ENCODE measurements at places on chromosomes 11 and 22.
A peak's percentile ranks its signal among the peaks of the same experiment; 100 is the strongest.

DNA sequence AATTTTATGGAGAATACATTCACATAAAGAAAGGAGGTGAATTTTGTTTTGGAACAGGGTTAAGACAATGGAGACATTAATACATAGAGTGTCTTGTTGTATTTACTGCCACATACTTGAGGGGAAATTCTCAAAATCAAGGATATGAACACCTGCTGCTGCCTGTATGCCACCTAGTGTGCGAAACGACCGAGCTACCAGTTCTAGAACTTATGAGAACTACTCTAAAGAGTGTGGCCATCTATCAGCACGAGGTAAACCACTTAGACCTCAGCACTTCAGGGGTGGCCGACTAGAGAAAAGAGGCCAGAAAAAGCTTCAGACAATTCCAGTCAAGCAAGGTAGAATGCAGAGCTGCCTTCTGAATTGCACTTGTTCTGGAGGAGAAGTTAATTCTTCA is 1.5 kb upstream of the AGBL2 start:
- DNase-seq, result no peak

DNA sequence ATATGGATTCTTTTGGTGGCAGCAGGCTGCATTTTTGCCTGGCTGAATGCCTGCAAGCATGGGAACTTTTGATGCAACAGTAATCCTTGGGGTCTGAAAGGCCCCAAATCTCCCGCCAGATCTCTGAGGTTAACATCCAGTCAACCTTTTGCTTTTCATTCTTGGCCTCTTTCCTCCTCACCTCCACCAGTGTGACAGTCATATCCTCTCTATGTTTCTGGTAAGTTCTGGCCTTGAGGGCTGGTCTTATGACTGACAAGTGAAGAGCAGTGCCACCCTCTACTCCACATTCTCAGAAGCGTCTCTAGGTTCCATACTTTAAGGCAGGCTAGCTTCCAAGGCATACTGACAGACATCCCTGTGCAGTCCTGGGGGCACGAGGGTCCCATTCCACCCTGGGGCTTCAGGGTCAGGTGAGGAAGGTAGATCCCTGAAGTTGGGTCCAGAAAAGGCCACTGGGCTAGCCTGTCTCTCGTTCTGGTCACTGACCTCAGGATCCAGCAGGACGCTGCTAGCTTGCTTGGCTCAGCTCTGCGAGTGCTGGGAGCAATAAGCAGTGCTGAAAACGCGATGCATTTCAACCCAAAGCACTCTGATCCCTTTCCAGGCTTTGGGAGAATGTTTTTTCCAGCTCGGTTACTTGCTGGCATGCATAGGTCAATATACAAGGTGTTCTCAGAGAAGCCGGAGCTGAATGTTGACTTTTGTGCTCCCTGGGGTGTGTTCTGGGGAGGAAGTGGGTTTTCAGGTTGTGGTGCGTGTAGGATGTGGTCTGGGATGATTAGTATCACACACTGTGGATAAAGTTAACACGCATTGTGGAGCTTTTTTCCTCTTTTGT is 75.2 kb downstream of the PTPRJ start:
- DNase-seq, result no peak

DNA sequence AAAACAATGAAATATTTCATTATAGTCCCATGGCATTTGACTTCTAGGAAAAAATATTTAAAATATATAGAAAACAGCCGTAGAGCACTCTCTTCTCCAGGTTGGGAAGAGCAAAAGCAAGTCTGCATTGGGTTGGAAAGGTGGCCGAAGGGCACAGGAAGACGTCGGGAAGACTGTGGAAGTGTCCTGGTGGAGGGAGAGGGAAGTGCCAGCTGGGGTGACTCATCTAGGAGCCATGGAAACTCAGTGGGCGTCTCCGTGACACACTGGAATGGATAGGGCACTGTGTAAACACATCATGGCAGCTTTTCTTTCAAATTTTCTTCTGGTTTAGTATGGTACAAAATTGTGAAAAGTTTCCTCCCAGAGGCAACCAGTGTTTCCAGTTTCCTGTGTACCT is 12.7 kb downstream of the GTPBP1 start:
- peak; percentile 36 for DNase-seq

DNA sequence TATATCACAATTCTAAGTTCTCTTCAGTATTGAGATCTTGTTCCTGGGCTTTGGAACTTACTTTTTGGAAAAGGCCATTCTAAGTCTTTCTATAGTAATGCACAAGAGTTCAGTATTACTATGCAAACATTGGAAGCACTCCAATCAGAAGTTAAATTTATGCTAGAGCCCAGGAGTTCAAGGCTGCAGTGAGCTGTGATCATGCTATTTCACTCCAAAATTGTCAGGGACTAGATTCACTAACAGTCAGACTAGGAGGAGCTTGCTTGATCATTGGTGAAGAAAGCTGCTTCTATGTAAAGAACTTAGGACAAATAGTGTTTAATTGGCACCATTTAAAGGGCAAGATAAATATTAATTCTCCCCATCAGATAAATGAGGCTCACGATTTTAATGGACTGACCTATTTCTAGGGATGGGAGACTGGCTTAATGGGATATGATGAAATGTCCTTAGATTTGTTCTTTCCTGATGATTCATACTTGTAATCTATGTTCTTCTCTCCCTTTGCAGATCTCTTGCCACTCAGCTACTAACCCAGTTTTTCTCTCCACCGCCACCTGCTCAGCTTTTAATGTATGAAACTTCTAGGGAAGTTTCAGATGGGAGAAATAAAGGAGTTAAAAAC is 32.6 kb upstream of the TMEM123 start:
- DNase-seq, result no peak

GRCh38 chr22:36831717-36832116 is 14.9 kb upstream of the PVALB start:
- no peak for DNase-seq

GRCh38 chr11:124934862-124935547 is 842 bp downstream of the HEPACAM start:
- DNase-seq, result no peak

- no peak for DNase-seq
Observed at GRCh38 chr11:105070306-105070705, 25.2 kb upstream of the CARD16 start.

DNA sequence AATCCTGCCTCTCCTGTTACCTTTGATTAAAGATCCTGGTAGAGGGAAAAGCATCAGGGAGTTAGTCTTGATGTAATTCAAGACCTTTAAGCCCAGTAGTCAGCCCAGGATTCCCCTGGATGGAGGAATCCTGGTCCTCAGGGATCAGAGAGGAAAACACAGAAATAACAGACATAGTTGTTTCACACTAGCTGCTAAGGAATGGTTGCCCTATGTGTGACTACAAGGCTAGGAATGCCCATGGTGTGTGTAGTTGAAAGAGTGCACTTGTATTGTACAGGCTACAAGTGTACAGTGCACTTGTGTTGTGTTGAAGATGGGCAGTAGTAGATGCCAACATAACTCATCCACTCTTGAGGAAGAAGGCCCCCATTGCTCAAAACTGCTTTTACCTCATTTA is 226.8 kb downstream of the AASDHPPT start:
- no peak for DNase-seq

GRCh38 chr11:95337972-95338429 is 107.0 kb upstream of the SESN3 start:
- DNase-seq, result no peak

DNA sequence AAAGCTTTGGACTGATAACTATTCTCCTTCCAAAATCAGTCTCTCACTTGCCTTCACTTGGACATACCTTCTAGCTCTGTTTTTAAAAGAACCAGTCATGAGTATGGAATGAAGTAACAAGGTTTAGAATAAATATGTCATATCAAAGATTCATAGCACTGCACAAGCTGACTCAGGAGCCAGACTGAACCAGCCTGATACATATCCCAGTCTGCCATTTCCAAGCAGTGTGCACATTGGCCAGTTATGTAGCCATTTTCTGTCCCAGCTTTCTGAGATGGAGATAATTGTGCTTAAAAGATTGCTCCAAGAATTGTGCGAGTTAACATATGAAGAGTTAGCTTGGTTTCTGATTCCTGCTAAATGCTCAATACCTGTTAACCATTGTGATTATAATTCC is 311.3 kb downstream of the C11orf87 start:
- DNase-seq, result no peak

DNA sequence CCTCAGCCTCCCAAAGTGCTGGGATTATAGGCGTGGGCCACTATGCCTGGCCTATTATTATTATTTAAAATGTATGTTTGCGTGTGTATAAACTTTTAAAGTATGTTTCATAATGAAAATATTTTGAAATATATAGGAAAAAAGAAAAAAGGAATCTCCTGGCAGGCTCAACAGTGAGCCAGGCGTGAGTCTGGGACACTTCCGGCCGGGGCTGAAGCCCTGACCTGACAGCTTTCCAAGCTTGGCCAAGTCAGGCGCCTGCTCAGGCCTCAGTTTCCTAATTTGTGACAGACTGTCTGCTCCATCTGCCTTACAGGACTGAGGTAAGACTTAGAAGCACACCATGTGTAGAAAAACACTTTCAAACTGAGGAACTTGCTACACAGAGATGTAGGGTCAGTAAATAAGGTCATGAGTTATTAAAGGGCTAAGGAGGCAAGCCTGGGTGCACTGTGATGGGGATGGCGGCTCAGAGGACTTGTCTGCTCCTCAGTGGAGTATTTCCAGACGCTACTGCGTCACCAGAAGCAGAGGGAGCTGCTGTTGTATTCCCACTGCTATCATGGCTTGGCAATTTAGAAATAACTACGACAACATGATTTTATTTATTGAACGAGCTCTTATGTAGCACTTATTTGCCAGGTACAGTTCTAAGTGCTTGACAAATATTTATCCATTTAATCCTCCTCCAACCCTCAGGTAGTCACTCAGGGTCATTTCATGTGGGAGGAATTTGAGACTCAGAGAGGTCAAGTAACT is 100.1 kb downstream of the PRR5L start:
- DNase-seq, result no peak

GRCh38 chr11:92846491-92847125 is 122.8 kb upstream of the MTNR1B start:
- DNase-seq, result no peak

GRCh38 chr11:2428322-2428795 is 16.0 kb downstream of the TRPM5 start:
- DNase-seq, result peak; percentile 64

DNA sequence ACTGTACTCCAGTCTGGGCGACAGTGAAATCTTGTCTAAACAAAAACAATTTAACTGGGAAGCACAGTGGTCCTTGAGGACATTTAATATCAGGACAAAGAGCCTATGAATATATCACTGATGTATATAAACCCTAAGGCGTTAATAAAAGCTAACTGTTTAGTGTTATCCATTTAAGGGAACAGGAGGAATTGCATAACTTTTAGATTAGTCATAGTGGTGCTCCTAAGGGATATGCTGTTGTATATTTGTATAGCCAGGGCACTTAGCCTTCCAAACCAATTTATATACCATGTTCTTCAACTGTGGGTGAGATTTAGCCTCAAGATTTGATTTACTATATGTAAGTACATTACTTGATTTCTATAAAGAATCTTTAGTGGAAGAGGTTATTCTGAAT is 3.0 kb upstream of the CHEK1 start:
- DNase-seq, result no peak

DNA sequence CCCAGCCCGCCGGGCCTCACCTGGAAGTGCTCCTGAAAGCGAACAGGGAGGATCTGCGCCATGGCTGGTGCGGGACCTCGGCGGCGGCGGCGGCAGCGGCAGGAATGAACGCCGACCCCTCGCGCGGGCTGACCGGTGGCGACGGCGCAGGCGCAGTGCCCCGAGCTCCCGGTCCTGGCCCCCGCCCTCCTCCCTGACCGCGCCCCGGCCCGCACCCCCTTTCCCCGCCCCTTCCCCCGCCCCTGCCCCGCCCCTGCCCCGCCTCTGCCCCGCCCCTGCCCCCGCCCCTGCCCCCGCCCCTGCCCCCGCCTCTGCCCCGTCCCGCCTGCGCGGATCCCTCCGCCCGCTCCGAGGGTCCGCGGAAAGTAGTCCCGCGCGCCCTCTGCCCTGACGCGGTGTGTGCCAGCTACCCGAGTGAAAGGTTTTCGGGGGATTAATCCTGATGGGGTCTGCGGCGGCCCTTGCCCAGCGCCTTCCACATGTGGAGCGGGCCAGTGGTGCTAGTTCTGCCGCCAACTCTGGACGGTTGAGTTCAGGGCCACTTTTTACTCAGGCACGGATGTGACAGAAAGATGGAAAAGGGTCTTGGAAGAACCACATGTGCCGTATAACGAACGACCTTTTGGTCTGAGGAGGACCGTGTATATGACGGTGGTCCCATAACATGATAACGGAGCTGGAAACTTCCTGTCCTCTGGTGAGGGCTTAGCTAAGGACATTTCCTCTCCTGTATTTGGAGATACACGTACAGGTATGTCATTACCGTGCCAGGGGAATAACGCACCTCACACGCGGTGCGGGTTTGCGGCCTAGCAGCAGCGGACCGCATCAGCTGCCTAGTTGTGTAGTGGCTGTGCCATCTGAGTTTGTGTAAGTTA is at the start of gene CLTCL1:
Gene CLTCL1 (minus strand): TSS at position 140 of the 878 bp plus-strand sequence. CDS start 78 bp downstream, at position 62.
- peak; percentile 81 for DNase-seq

DNA sequence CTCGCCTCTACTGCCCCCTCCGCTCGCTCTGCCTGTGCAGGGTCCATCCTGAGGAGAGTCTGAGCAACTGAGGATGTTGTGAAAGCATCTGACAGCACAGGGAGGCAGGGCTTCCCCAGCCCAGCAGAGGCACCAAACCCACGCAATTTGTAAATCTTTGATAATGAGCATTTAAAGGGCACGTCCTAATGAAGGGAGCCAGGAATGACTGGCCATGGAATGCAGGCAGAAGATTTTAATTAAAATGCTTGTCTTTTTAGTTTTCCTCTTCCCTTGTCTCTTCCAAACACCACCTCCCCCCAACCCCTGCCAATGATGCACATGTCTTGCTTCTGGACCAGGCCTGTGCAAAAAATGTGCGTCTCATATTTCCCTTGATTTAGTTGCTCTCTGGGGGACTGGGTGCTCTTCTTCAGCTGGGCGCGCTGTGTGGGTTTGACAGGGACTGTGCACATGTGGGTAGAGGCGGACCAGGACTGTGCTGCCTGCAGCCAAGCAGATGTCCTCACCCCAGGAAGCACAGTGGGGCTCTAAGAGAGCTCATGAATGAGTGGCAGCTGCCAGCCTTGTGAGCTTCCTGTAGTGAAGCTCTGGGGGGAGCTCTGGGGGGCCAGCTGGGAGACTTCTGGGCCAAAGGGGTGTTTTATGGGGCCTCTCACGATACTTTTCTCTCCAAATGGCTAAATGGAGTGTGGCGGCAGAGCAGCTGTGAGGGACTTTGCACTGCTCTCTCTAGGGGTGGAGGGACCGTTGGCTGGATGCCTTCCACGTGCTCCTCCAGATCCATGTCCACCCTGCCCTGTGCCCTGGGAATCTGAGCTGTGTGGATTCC is 273.5 kb downstream of the ST3GAL4 start:
- no peak for DNase-seq

DNA sequence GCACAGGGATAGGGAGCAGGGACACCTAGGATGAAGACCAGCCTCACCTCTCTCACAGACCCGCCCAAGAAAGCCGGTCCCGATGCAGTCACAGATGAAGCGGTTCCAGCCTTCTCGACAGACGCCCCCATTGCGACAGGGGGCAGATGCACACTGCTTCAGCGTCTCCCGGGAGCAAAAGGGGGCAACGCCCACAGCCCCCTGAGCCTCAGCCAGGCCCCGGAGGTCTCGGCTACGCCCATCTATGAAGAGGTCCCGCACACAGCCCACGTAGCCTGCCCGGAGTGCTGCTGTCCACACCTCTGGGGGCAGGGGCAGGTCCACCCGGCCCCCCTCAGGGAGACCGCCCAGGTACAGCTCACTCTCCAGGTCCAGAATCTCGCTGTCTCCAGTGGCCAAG is 62.3 kb downstream of the NRXN2 start:
- DNase-seq, result no peak

GRCh38 chr22:38501797-38502672 is 4.1 kb downstream of the DDX17 start:
- DNase-seq, result no peak

GRCh38 chr11:27367881-27368280 is 4.9 kb upstream of the CCDC34 start:
- DNase-seq, result no peak

- DNase-seq, result no peak
Observed at GRCh38 chr11:105229761-105230160, 90.2 kb upstream of the CARD18 start.

Measured in NCI-H82 (cell line).